ENCODE measurements at places on chromosomes 13 and 19. TPM values are rescaled to one million over a fixed set of nuclear protein-coding genes. Genes with fewer than 3 reads are reported as not detected.

The PDX1 gene
- total RNA-seq: 0.59 TPM

DNA sequence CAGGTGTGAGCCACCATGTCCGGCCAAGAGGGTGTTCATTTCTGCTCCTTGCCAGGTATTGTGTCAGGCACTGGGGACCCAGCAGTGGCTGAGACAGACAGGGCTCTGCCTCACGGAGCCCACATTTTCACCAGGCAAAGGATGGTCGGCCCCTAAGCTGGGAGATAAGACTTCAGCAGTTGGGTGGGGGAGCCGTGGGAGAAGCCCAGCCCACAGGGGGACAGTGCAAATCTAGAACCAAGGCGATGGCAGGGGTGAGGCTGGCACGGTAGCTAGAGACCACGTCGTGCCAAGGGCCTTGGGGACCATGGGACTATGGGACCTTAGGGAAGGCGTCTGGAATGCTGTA, 8.3 kb downstream of the LSR start:
- DNase-seq: no peak

- DNase-seq: no peak
Observed at GRCh38 chr13:35741657-35742056, 265.2 kb upstream of the MAB21L1 start.

GRCh38 chr19:33639035-33639681, 17.4 kb downstream of the CHST8 start:
- no peak for DNase-seq

- DNase-seq: no peak
Observed at GRCh38 chr19:45074744-45075300, 1.5 kb downstream of the ZNF296 start.

DNA sequence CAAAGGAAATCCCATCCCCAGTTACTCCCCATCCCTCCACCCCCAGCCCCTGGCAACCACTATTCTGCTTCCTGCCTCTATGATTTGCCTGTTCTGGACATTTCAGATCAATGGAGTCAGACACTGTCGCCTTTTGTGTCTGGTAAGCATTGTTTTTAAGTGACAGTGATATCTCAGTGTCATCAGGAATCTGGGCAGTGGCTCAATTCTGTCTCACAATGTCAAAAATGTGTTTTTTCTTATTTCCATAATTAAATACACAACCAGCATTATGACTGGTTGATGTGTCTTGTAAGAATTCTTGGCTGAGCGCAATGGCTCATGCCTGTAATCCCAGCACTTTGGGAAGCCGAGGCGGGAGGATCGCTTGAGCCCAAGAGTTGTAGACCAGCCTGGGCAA, 20.2 kb upstream of the PGLS start:
- no peak for DNase-seq

DNA sequence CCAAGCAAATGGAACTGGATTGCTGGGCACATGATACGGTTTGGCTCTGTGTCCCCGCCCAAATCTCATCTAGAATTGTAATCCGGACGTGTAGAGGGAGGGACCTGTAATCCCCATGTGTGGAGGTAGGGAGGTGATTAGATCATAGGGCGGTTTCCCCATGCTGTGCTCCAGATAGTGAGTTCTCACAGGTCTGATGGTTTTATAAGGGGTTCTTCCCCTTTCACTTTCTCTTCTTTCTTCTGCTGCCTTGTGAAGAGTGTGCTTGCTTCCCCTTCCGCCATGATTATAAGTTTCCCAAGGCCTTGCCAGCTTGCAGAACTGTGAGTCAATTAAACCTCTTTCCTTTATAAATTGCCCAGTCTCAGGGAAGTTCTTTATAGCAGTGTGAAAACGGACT, 32.6 kb upstream of the MTIF3 start:
- no peak for DNase-seq
